ENCODE measurements at places on chromosomes 7 and 10.

DNA sequence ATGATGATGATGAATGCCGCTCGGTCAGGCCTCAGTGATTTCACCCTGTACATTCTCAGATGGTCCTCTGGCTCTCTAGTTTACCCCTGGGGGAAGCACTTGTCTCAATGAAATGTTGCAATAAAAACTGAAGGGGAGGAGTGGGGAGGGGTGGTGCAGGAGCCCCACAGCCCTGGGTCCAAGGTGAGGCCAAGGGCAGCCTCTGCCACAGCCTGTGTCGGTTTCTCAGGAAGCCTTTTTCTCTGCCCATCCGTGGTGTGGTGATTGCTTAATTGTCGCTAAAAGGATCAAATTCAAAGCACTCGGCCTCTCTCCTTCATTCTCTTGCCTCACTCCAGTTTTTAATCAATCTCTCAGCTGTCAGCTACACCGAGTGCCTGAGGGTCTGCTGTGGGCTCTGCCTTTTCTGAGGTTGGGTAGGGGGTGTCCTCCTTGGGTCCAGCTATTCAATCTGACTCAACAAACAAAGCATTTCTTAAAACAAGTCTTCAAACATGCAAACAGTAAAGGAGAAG is 39.1 kb upstream of the HSPA12A start:
- DNase-seq = no peak

- no peak for DNase-seq
These were observed 250.9 kb downstream of the TWIST1 start for GRCh38 chr7:18866359-18867036.

- no peak for DNase-seq
These were observed 15.1 kb upstream of the VIPR2 start for GRCh38 chr7:159159731-159160130.

DNA sequence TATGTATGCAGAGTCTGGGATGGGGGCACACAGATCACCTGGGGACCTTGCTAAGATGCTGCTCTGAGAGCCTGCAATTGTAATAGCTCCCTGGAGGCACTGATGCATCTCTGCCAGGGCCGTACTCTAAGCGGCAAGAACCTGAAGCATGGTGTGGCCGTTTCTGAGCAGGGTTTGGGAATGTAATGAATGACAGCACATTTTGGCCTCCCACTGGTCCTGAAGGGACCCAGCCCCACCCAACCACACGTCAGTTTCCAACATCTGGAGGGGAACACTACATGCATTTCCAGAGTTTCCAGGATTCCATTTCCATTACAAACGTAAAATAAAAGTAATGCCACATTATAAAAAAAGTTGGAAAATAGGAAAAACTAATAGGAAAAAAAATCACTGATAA is 14.0 kb downstream of the ZCCHC24 start:
- no peak for DNase-seq

DNA sequence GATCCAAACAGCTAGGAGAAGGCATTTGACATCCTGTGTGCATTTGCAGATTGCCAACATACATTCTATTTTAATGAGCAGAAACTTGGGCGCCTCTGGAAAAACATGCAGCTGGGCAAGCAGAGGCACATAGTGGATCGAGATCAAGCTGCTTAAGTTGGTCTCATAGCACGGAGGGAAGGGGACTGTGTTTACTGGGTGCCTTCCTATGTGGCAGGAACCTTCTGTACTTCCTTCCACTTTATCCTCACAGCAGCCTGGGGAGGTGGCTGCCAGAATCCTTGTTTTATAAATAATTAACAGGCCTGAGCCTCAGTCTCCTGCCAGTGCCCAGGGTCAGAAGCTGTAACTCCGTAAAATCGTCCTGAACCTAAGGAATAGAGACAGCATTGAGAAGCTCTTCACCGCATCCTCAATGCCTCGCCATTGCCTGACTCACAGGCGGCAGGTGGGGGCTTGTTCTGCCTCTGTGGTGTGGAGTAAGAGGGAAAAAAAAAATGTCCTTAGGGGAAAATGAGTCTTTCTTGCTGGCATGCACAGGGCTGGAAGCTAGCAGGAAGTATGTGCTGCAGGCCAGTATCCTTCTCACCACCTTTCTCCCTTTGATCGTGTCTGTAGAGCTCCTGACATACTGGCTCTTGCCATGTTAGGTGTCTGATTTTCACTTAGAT is 6.2 kb downstream of the VWA2 start:
- DNase-seq = no peak

- DNase-seq = no peak
These were observed 443.7 kb upstream of the LRRN3 start for GRCh38 chr7:110647266-110647665.

- no peak for DNase-seq
These were observed 31.0 kb downstream of the MKI67 start for GRCh38 chr10:128095027-128095752.

- no peak for DNase-seq
These were observed 143.3 kb downstream of the KCNMA1 start for GRCh38 chr10:77494327-77494726.

DNA sequence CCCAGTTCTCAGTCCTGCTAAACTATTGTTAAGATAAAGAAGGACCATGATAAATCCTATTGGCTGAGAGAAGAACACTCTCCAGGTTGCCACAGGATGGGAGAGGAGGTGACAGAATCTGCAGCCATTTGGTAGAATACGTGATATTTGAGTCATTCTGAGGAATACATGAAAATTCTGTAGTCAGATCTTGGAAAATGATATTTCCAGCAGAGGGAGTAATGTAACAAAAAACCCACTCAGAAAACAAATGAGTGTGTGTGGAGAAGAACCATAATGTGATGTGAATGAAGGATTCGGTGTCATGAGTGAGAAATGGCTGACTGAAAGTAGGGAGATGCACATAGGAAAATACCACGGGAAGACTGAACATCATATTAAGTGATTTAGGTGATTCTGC is 128.5 kb upstream of the PFKP start:
- DNase-seq = no peak
